ENCODE measurements at places on chromosomes 5 and 9. TPM values are rescaled to one million over a fixed set of nuclear protein-coding genes. Genes with fewer than 3 reads are reported as not detected.

The CARTPT gene
- not detected for total RNA-seq

The CATSPER3 gene
- total RNA-seq, result 1.3 TPM

The UBE2R2 gene
- total RNA-seq, result 33.1 TPM

DNA sequence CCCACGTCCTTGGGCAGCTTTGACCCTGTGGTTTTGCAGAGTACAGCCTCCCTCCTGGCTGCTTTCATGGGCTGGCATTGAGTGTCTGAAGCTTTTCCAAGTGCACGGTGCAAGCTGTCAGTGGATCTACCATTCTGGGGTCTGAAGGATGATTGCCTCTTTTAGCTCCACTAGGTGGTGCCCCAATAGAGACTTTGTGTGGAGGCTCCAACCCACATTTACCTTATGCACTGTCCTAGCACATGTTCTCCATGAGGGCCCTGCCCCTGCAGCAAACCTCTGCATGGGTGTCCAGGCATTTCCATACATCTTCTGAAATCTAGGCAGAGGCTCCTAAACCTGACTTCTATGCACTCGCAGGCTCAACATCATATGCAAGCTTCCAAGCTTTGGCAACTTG lies 644.2 kb upstream of the CDH9 start:
- no peak for DNase-seq

GRCh38 chr5:77182367-77182766 lies 28.1 kb upstream of the PDE8B start:
- no peak for DNase-seq

Measured in pancreas (tissue), 10 donors.